Left hindlimb (tissue), 1 donor: ENCODE measurements at places on chromosomes 2 and 18.

DNA sequence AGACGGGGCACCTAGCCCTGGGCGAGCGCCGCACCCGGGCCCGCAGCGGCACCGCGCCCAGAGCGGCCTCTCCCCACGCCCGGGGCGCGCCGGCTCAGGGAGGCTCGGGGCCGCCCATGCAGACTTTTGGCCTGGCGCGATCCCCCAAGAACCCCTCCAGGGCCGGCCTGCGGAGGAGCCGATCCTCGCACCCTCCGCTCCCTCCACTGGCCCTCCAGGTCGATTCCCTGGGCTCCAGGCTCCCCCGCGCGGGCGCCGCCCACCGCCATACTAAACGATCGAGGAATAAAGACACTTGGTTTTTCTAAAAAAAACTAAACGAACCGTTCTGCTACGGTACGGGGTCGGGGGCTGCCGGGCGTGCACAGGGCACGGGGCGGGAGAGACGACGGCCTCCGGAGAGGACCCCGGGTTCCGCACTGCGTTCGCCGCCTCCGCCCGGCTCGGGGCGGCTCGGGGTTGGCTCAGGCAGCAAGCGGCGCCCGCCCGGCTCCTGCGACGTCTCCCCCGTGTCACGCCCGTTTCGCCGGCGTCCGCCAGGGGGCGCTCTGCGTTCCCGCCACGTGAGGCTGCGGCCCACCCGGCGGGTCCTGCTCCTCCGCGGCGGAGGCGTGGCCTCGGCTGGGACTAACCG, 365 bp upstream of the KHK start:
- peak; percentile 97 for DNase-seq

DNA sequence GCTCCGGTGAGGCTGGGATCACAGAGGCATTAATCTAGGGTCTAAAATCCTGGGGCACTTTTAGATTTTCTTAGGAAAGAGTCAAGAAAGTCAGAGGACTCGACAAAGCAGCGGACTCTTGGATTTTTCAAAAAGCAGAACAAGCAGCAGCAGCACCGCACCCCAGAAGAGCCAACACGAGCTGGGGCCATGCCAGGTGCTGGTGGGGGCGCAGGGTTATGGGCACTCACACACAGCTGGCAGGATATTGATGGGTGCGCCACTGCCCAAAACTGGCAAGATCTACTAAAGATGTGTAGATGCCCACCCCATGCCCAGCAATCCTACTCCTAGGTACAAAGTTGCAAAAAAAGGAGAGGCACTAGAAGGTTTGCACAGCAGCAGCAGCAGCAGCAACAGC, 33.9 kb upstream of the SEMA4C start:
- DNase-seq: no peak

DNA sequence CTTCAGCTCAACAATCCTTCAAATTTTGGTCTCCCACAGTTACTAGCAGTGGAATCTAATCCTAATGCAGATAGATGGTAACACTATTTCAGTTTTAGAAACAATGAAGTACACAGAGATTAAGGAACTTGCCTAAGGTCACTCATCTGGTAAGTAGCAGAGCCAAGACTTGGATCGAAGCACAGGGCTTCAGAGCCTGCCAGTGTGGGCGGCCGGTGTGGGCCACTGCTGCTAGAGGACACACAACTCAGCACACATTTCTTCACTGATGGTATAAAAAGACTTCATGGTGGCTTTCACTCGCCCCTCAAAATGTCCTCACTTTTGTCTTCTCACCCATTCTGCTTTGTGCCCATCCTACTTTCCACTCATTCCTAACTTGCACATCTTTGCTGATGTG, 11.1 kb downstream of the C2orf74 start:
- DNase-seq: no peak

DNA sequence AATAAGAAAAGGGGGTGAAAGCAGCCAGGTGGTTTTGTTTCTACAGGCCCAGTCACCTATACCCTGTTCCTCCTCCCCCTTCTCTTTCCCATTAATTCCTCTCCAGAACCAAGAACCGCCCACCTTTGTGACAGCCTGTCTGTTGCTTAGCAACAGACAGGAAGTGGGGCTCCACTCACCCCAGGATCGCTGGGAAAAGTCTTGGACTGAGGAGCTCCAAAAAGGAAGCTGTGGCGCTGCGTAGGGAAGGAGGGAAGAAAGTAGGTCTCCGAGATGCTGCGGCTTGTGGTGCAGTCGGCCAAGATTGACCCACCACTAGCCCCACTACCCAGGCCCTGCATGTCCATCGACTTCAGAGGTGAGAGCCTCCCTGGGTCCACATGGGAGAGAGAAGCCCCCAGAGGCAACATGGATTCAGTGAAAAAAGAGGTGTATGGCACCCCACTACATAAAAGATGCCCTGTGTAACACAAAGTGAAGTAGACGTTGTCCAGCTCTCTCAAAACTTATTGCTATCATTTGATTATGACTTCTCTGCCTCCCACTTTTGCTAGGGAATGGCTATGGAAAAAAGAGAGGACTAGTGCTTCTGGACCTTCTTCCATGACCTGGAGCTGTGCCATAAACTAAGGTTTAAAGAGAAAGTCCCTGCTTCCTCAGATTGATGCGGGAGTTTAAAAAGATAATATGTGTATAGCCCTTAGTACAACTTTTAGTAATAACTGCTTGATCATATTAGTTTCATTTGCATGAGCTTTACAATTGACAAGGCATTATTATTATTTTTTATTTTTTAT, at the start of gene FER1L5:
Gene FER1L5, plus strand, starts transcription at position 201 of the 797 bp plus-strand sequence. Its CDS starts 73 bp downstream, at position 274.
- DNase-seq: peak; percentile 60

DNA sequence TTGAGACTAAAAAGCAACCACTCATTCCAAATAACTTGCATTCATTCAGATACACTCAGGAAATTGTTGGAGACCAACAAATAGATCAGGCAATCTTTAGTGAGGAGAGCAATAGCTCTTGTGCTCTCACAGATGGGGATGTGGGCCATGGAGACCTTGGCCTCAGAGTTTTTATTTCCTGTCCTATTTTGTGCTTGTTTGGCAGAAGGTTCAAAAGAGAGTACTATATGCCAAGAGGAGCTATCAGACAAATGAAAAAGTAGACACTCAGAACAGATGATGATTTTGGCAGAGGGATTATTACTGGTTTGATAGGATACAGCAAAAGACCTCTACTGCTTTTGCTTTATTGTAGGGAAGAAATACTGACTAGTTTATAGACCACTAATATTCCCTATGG, 230.2 kb downstream of the KCNE4 start:
- no peak for DNase-seq

DNA sequence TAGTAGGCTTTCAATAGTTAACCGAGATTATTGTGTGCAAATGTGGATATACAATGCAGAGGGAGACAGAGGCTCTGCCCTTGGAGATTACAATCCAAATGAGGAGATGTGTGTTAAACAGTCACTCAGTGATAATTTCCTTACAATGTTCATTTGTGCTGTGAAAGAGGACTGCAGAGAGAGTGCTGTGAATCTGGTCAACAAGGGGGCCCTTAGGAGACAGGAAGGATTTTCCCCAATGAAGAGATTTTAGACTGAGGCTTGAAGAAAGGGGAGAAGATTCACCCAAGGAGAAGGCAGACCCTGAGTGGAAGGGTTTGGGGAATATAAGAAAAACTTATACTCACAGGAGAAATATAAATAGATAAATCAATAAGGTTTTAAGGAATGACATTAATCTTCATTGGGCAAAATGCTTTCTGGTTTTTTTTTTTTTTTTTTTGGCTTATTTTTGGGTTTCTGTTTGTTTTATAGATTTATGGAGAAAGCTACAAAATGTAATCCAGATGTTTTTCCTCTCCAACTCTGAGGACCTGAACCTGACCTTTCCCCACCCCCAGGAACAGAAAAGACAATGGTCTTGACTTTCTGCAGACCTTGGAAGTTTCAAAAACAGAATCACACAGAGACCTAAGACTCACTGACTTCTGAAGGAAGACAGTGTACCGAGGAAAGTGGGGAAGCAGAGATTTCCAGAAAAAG, 151.3 kb upstream of the SERPINE2 start:
- DNase-seq: no peak

- DNase-seq: no peak
Measured at GRCh38 chr2:241459520-241459919, 48.9 kb downstream of the STK25 start.

GRCh38 chr18:57023275-57023882, 123.5 kb upstream of the BOD1L2 start:
- no peak for DNase-seq

DNA sequence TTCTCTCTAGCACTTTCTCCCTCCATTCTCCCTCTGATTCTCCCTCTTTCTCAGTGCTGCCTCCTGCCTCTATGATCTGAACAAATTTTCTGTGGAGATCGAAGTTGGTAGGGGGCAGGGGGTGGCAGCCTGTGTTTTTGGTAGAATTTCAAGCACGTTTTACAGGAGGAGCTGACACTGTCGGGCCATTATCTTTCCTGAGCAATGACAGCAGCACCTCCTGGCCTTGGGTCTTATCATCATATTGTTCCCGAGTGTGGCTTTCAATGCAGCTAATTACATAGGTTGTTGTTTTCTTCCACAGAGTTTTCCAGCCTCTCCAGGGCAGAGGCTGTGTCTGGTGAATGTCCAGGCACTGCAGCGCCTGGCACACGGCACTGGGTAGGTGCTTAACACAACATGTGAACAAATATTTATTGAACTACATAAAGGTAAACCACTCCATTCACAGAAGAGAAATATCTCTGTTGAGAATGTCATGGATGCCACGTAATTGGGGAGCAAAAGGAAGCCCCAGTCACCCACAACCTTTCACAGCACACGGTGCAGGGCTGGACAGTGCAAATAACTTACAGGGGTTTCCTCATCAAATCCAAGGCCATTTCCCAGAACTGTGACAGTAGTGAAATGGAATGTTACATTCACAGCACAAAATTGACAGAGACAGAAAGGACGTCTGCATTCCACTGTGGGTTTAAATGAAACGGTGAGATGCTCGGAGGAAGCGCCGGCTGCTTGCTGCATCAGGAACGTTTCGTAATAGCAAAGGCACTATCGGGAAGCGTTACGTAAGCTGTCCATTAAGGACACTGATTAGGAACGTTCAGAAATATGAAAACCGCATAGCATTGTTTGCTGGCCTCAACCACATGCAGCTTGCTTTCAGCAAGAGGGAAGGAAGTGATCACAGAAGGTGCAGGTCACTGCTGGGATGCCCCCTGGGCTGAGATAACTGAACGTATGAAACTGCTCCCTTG, 6.5 kb upstream of the KCNG2 start:
- peak; percentile 25 for DNase-seq

DNA sequence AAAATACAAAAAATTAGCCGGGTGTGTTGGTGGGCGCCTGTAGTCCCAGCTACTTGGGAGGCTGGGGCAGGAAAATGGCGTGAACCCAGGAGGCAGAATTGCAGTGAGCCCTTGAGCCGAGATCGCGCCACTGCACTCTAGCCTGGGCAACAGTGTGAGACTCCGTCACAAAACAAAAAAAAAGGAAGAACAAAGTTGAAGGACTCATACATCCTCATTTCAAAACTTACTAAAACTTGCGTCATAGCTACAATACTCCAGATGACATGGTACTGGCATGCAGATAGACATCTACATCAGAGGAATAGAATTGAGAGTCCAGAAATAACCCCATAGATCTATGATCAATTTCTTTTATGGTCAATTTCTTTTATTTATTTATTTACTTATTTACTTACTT, 13.6 kb upstream of the CYP27C1 start:
- DNase-seq: no peak

DNA sequence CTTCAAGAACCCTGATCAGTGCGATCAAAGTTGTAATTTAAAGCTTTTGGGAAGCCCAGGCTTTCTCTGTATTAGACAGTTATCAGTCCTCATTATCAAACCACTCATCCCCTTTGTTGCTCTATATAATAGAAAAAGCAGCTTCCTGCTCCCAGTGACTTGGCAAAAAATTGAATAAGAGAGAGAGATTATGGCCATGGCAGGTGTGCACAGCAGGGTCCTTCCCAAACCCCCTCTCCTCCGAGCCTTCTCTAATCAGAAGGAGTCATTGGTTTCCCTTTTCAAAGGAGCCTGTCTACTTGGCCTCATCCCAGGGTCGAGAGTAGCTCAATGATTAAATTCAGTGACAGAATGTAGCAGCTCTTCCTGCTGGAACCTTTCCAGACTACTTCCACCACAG, 81.5 kb downstream of the SEMA4F start:
- DNase-seq: no peak

- no peak for DNase-seq
Measured at GRCh38 chr2:105498281-105498846, 99.5 kb upstream of the FHL2 start.

DNA sequence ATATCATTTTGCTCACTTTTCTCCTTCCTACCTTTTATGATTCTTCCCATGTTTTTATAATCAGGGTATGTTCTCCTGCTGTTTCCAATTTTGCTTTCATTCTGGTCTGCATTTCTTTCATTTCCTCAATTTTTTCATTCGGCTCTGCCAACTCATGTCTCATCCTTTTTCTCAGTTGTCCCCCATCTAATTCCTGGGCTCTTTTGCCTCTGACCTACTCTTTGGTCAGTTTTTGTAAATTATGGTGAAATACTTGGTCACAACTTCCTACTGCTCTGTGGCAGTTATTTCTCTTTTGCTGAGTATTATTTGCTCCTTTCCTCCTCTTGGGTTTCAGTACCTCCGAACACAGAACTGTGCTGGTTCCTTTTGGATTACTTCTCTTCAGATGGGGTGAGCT, 27.5 kb downstream of the MYO7B start:
- no peak for DNase-seq

DNA sequence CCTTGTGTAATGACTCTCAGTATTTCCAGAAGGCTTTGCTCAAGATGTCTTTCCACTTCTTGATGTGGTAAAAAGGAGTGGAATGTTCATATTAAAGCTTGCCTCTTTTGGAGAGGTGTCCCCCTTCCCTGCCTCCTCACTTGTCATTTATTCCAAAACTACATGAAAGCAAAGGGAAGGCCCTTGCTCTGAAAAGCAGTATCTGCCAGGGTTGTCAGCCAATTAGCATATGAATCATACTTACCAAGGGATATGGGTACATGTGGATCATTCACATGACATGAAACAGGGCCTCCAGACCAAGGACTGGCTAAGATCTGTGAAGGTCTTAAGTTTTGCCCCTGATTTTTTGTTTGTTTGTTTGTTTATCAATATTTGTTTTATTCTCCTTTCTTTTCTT, 31.3 kb downstream of the ANXA4 start:
- DNase-seq: no peak

- no peak for DNase-seq
Measured at GRCh38 chr2:126527836-126528490, 128.0 kb upstream of the GYPC start.

GRCh38 chr2:102662833-102663232, 43.5 kb downstream of the SLC9A2 start:
- DNase-seq: no peak

- no peak for DNase-seq
Measured at GRCh38 chr18:37335409-37335736, 230.2 kb downstream of the CELF4 start.

DNA sequence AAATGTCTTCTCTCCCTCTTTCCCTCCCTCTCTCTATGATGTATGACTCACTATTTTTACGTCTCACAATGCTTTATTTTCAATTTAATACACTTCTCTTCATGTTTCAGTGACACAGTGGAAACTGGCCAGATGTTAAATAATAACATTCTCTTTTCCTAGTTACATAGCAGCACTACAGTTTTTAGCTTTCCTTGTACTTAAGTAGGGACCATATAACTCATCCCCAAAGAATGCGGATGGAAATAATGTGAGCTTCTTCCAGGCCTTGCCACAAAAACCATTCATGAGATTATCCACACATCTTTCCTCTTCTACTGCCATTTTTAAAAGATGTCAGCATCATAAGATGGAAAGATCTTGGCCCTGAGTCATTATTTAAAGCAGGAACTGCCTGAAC, 789.4 kb downstream of the LRP1B start:
- DNase-seq: no peak
